ENCODE measurements at places on chromosomes 6 and 20.

GRCh38 chr6:333379-334002 lies 41.2 kb downstream of the DUSP22 start:
- DNase-seq: no peak

DNA sequence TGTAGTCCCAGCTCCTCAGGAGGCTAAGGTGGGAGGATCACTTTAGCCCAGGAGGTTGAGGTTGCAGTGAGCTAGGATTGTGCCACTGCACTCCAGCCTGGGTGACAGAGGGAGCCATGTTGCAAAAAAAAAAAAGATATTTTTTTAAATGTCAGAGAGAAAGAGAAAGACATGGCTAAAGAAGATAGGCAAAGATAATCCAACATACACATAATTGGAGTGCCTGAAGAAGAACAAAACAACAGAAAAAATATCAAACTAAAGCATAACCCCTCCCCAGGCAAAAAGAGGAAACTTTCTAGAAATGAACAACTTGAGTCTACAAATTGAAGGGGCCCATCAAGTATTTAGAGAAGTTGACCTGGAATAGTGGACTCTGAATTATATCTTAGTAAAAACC lies 14.0 kb upstream of the GRM4 start:
- DNase-seq: no peak

DNA sequence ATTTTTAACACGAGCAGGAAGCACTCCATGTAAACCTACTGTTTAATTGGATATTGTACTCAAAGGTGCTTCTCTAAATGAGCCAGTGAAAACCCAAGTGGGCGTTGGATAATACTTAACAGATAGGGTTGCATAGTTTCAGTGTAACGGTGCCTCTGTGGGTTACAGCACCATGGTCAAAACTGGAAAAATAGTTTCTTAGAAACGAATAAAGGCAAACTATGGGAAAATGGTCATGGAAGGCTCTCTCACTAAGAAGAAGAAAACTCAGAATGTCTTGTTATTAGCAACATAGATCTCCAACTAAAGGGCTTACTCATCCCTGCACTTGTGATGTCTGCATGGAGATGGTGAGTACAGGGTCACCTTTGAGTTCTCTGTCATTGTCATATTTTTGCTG lies 59.1 kb upstream of the NEDD9 start:
- DNase-seq: no peak

GRCh38 chr6:32752580-32752979 lies 10.8 kb downstream of the HLA-DQB2 start:
- no peak for DNase-seq

- DNase-seq: no peak
These were observed 8.8 kb upstream of the MYT1 start for GRCh38 chr20:64155258-64156135.

GRCh38 chr20:48407710-48408109 lies 420.1 kb downstream of the PREX1 start:
- no peak for DNase-seq

- no peak for DNase-seq
These were observed 17.7 kb upstream of the TNFAIP3 start for GRCh38 chr6:137849181-137849980.

DNA sequence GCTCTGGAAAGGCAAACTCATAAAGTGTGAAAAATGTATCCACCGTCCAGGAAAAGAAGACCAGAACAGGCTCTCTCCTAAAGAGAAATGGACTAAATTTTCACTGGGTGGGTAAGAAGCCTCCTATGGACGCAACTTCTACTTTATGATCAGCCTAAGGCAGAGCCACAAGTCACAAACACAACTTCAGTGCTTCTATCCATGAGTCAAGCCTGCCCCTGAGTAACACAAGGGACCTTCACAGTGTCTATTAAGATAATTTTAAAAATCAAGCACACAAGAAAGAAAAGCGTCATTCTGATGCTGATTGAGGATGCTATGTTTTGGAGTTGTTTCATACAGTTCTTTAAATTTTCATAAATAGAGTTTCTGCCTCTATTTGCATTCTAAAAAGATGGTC lies 601.7 kb upstream of the ARID1B start:
- no peak for DNase-seq

DNA sequence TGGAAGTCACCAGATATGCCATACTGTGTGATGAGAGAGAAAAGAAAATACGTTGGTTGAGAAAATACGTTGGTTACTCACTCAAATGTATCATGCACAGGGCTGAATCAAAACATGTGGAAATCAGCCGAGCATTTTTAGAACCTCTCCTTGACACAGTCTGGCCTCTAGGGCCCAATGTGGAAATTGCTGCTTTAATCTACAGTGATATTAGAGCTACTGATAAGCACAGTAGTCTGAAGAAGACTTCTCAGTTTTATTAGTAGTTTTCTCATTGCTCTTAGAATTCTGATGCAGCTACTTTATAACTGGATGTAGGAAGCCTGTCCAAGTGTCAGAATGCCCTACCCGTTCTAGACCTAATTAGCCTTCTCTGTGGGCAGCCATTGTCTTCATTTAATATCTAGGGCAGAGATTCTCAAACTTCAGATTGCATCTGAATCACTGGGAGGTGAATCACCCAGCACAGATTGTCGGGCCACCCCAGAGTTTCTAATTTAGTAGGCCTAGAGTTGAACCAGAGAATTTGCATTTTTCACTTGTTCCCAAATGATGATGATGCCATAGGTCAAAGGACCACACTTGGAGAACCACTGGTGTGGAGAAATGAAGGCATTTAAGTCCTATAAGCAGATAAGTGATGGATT lies 229.1 kb downstream of the PLCB1 start:
- no peak for DNase-seq
